Natural killer cell treated with Interleukin-12 subunit alpha and Interleukin-12 subunit beta and Interleukin-15 and Interleukin-18, amount 100 ng/mL, for 72 hours (primary cell): ENCODE measurements at places on chromosomes 4 and X. TPM values are rescaled to one million over a fixed set of nuclear protein-coding genes. Genes with fewer than 3 reads are reported as not detected.

DNA sequence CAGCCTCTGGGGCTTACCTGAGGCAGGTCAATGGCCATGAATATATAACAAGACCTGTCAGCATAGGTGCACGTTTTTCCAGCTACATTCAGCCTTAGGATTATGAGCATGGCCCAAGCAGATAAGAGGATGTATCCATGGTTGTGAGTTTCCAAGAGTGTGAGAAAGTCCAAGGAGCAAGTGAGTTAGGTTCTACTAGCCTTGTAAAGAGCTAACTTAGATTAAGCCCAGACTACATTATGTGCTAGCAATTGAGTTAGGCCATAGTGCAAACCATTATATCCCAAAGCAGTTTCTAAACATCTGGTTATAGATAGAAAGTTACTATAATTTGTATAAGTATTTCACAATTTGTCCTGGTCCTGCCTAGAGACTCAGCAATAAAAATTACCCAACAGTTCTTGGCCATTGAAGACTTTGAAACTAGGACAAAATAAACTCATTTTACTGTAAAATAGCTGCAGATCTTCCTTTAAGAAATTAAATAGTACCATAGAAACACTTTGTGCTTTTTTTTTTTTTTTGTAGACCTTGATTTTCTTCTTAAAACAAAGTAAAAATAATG is 312.0 kb downstream of the CAMK2D start:
- no peak for DNase-seq

- no peak for DNase-seq
Measured at GRCh38 chrX:53251307-53251706, 26.3 kb upstream of the KDM5C start.

The DKK2 gene
- not detected for total RNA-seq

The PNPLA4 gene
- total RNA-seq: 2.0 TPM

The DCAF8L2 gene
- total RNA-seq: not detected

The ADRA2C gene
- not detected for total RNA-seq

DNA sequence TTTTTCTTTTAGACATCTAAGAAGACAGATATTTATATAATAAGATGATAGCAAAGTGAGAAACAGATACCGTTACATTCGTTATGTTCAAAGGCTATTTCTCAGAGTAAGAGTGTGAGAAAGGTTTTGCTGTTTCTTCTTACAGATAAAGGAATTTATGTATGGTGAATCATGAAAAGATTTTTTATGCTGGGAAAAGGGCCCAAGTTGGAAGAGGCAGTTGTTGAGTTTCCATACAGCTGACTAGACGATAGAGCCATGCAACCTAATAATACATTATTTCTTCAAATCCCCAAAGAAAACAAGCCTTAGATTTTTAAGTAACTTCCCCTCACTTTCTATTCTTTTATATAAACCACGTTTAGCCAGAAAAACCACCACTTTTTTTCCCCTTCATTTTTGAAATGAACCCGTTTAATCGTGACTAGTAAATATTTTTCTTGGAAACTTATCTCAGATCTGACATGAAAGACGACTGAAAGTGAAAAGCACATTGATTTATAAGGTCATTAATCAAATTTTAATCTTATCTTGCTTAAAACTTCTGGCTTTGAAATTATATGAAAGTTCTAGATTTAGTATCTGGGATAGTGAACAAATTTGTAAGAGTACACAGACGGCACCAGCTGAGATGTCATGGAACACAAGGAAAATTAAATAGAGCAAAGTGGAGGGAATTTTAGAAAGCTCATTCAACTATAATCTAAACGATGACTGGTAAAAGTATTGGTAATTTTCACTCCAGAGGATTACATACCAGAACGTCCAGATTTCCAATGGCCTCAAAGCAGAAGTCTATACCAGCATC is 10.9 kb downstream of the ADH6 start:
- DNase-seq: no peak

DNA sequence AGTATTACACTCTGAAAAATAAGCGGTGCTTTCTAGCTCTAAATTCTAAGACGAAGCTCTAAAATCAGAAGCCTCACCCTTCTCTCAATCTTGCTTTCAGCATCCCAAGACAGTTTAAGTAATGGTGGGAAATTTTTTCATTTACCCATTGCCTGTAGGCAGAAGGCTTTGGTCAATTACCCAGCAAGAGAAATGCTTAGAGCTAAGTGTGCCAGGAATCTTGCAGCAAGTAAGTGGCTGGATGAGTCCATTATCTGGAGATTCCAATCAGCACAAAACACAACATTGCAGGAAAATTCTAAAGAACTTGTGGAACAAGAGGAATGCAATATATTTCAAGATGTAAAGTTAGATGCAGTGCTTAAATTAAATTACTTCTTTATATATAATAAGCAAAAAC is 28.4 kb downstream of the USP26 start:
- no peak for DNase-seq

- DNase-seq: no peak
Measured at GRCh38 chr4:24639714-24640113, 55.4 kb upstream of the DHX15 start.

DNA sequence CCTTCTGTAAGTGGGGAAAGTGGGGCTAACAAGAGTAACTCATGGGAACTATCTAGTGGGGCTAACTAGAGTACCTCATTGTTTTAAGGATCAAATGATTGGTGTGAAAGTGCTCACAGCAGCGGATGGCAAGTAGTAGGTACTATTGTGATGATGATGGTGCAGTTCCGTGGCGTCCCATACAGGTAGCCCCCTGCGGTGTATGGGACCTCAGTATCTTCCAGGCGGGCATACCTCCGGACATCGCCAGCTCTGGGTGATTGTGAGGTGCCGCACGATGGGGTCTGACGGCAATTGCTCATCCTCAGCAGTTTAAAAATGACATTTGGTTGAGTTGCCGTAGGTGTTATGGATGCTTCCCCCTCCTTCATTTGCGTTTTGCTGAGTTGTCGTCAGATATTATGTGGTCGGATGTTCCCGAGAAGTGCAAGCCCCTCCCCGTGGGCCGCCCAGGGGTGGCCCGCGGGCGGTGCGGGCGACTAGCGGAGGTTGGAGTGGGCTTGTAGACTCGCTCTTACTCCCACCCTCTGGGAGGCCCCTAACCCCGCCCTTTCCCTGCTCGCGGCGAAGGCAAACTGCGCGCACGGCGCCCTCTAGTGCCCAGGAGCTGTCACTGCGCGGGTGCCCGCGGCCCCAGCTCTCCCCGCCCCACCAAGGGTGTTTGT is 18.3 kb upstream of the GPR101 start:
- DNase-seq: peak; percentile 80

GRCh38 chr4:47664051-47664826 is 173.6 kb downstream of the CORIN start:
- no peak for DNase-seq

The PABPC1L2B gene
- not detected for total RNA-seq

DNA sequence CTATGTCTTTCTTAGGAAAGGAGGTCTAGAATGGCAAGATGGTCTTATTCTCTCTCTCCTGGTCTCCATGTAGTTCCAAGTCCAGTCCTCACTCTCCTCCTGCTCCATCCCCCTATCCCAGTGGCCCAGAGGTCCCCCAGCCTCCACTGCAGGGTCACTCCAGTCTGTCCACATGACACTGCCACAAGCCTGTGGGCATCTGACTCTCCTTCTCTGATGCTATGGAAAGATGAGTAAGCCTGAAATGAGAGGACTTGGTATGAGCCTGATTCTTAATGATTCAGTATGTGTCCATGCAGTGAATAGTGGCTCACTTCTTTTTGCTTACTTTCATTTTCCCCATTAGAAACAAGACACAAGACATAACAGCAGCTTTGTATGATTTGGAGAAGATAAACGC is 516.8 kb upstream of the ADGRL3 start:
- no peak for DNase-seq

The CDS1 gene
- not detected for total RNA-seq

The ADH1A gene
- not detected for total RNA-seq

DNA sequence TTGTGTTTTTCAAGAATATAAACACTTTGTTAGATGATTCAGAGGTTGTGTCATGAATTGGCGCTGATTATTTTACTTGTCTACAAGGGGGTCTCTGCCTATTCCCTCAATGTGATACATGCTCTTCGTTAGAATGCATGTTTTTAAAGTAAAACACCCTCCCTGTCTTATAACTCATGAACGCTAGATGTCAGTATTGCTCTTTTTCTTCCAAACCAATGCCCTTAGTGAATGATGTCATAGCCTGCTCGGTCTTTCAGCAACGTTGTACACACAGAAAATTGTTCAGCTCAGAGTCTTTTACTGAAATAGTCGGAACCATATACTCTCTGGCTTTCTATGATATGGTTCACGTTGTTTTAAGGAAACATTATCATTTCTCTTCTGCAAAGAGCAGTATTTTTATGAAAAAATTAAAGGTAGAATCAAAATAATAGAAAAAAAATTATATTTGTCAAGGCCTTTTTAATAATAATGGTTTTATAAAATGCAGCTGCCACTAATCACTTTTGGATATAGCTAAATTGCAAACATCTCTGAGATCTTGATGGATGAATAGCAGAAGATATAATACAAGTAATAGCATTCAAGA is 292.9 kb downstream of the TLL1 start:
- DNase-seq: no peak

The ARMCX4 gene
- total RNA-seq: 2.7 TPM

GRCh38 chr4:185589067-185589836 is 53.9 kb upstream of the PDLIM3 start:
- no peak for DNase-seq

The VCX3B gene
- not detected for total RNA-seq

DNA sequence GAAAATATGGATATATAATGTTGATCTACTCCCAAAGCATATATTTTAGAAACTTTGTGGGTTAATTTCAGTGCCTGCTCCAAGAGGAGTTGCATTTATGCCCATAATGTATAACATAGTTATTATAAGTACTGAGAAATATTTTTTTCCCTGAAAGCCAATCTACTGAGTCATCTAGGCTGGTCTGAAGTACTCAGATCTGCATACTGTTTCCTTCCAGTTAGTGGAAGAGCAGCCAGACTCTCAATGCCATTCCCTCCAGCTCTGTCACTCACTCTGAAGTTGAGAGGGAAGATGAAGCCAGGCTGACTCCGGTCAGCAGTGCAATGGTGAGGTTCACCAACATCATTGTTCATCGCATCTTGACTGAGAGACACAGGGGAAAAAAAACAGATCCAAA is 505.1 kb downstream of the PPARGC1A start:
- no peak for DNase-seq

The GPR173 gene
- not detected for total RNA-seq

- no peak for DNase-seq
Measured at GRCh38 chr4:71732706-71733105, 51.2 kb downstream of the GC start.

- no peak for DNase-seq
Measured at GRCh38 chr4:150336676-150337412, 245.1 kb upstream of the MAB21L2 start.

The S100G gene
- total RNA-seq: not detected
